ENCODE measurements at places on chromosomes 5 and 9. TPM values are rescaled to one million over a fixed set of nuclear protein-coding genes. Genes with fewer than 3 reads are reported as not detected.

The LECT2 gene
- not detected for total RNA-seq

The LURAP1L gene
- not detected for total RNA-seq

The C1QTNF2 gene
- total RNA-seq: not detected

The TDRD7 gene
- 4.1 TPM for total RNA-seq

The DIPK1B gene
- total RNA-seq: 0.10 TPM

The HINT1 gene
- 356 TPM for total RNA-seq

DNA sequence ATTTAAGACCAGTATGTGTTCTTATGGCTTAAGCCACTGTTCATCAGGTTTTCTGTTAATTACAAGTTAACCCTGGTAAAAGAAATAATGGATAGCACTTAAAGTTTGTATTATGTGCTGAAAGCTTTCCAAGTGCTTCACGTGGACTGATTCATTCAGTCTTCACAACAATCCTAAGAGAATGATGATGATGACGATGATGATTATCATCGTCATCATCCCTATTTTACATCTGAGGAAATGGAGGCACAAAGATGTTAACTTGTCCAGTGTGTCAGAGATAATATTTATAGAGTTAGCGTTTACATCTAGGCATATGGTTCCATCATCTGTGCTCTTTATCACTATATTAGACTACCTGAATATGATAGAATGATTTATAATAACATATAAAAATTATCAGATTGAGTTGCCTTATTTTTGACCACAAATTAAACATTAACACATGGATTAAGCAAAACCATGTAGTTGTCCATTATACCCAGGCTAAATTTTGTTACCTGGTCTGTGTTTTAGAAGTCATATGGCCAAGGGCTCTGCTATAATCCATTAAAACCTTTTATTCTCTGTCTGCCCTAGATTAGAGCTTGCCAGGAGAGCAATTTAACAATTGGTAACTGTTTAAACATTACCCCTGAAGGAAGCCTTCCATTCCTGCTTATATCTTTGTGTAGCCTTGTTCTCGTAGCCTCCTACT, 102.3 kb upstream of the MAP3K1 start:
- H3K4me3 ChIP-seq: no peak overlapping the region
- peaks cover 2% of the 10 kb centered on the region for H3K36me3 ChIP-seq
- no peak overlapping the region for H3K27ac ChIP-seq

DNA sequence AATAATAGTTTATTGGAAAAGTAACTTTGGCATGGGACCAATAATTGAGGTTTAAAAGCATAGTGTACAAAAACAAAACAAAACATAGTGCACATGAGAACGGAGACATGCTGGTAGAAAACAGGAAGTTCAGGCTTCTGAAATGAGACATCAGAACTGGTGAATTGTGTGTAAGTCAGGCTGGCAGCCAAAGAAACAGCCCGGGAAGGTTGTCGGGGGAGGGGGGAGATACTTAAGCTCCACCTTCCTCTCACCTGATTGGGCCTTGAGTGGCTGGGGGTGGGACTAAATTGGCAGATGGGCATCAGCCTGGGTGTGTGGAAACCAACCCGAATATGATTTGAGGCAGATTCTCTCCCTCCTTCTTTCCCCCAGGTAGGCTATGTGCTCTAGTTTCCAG, 256.3 kb downstream of the SMARCA2 start:
- H3K27me3 ChIP-seq: peaks cover 12% of the 10 kb centered on the region
- H3K4me1 ChIP-seq: no peaks in the 10 kb centered on the region
- no peak for DNase-seq
- H3K4me3 ChIP-seq: no peak overlapping the region

GRCh38 chr5:178136990-178137389, 6.2 kb downstream of the RMND5B start:
- H3K36me3 ChIP-seq: peaks cover 20% of the 10 kb centered on the region
- peaks cover 20% of the 10 kb centered on the region for H3K4me1 ChIP-seq
- no peak for DNase-seq

DNA sequence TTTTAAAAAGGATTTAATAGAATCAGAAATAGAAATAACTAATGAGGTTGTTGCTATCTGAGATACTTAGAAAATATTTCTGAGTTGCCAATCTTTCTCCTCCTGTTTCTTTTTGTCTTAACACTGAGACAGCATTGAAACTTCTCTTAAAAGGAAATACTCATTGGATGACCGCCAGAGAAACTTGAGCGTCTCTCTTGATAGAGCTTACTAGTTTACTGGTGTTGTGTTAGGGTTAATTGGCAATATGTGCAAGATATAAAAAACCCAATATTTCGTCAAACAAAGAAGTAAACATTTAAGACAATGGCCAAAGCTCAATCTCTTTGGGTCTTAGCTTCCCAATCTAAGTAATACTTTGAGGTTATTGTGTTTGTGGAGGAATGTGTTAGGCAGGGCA, 176.4 kb upstream of the CHD1 start:
- no peak for DNase-seq
- no peaks in the 10 kb centered on the region for H3K36me3 ChIP-seq
- no peaks in the 10 kb centered on the region for H3K4me1 ChIP-seq
- no peaks in the 10 kb centered on the region for H3K27me3 ChIP-seq
- H3K27ac ChIP-seq: no peak overlapping the region

DNA sequence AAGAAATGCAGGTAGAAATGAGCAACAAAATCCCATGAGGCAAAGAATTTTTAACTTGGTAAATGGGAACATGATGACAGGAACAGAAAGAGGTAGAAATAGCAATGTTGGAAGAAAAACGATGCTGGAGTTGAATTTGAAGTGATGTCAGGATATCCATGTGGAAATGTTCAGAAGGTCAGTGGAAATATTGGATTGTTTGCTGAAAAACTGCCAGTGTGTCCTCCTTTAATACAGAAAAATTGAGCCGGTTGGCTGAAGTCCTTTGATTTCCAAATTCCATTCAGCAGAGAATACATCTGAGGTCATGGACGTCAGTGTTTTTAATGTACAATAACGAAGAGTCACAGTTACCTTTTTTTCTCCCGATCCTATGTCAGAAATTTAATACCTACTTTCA, 110.0 kb upstream of the DMAC1 start:
- DNase-seq: no peak
- H3K4me1 ChIP-seq: peaks cover 7% of the 10 kb centered on the region
- H3K36me3 ChIP-seq: peaks cover 1% of the 10 kb centered on the region
- no peak overlapping the region for H3K27ac ChIP-seq
- no peak overlapping the region for H3K4me3 ChIP-seq

- H3K4me3 ChIP-seq: no peak overlapping the region
- no peaks in the 10 kb centered on the region for H3K36me3 ChIP-seq
- no peaks in the 10 kb centered on the region for H3K27me3 ChIP-seq
Observed at GRCh38 chr5:119022017-119022745, 33.8 kb upstream of the DTWD2 start.

GRCh38 chr5:130605234-130605633, 559.8 kb downstream of the HINT1 start:
- no peak overlapping the region for H3K27ac ChIP-seq
- no peak overlapping the region for H3K4me3 ChIP-seq
- H3K27me3 ChIP-seq: peaks cover 10% of the 10 kb centered on the region
- no peaks in the 10 kb centered on the region for H3K4me1 ChIP-seq
- H3K36me3 ChIP-seq: no peaks in the 10 kb centered on the region

DNA sequence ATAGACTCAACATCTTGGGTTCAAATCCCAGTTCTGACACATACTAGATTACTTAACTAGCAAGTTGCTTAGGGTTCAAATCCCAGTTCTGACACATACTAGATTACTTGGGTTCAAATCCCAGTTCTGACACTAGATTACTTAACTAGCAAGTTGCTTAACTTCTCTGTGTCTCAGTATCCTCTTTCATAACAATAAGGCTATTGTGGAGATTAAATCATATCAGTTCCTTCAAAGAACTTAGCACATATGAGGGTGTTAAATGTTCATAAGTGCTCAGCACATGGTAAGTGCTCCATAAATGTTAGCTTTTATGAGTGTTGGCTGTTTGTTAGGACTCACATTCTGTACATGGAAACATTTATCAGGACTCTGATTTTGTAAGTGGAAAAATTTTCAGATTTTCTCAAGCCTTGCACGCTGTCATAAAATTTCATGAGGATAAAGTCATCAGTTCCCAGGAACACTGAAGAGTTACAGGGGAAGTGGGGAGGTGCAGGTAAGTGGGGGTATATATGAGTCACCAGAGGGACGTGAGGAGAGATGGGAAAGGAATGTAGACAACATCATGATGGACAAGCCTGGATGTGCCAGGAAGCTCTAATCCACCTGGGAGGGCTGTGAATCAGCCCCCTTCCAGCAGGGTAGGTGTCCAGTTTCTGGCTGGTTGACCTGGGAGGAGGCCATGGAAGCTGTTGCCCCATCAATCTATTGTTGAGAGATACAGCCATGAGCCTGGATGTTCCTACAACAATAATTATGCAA, 532.2 kb upstream of the WWC1 start:
- no peaks in the 10 kb centered on the region for H3K4me1 ChIP-seq
- H3K27ac ChIP-seq: no peak overlapping the region
- no peak overlapping the region for H3K4me3 ChIP-seq
- no peak for DNase-seq

DNA sequence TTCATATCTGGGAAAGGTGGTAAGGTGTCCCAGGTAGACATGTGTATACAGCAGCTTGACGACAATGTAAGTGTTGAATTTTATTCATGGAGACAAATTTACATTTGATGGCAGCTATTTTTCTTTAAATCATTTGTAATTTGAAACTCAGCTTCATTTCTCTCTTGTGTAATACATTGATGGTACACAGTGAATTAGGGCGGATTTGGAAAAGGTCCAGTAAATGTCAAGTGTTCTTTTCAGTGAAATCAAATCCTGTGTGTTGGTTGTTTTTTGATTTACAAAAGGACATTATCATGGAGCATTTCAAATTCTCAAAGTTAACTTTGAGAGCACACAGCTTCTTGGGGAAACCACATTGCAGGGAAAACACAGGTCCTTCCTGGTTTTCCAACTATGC, 30.0 kb upstream of the PCSK1 start:
- DNase-seq: no peak
- H3K4me3 ChIP-seq: no peak overlapping the region
- H3K4me1 ChIP-seq: no peaks in the 10 kb centered on the region
- H3K27ac ChIP-seq: no peak overlapping the region
- H3K27me3 ChIP-seq: peaks cover 8% of the 10 kb centered on the region

DNA sequence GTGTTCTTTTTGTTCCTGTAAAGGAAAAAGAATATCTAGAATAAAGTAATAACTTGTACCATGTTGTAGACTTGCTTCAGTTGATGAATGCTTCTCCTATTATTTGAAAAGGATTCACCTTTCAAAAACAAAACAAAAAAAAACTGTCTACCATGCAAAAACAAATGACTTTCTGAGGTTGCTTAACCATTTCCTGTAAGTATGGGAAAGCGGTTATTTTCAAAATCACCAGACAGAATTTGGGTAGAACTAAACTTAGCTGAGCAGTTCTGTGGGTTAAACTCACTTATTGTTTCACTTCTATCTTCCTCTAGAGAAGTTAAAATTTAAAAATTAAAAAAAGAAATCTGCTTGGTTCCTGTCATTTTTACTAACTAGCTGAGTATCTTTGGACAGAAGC, 25.2 kb downstream of the LNPEP start:
- no peaks in the 10 kb centered on the region for H3K27me3 ChIP-seq
- no peak for DNase-seq
- peak overlapping the region; percentile 94 for H3K27ac ChIP-seq
- H3K36me3 ChIP-seq: peaks cover 35% of the 10 kb centered on the region
- no peak overlapping the region for H3K4me3 ChIP-seq

DNA sequence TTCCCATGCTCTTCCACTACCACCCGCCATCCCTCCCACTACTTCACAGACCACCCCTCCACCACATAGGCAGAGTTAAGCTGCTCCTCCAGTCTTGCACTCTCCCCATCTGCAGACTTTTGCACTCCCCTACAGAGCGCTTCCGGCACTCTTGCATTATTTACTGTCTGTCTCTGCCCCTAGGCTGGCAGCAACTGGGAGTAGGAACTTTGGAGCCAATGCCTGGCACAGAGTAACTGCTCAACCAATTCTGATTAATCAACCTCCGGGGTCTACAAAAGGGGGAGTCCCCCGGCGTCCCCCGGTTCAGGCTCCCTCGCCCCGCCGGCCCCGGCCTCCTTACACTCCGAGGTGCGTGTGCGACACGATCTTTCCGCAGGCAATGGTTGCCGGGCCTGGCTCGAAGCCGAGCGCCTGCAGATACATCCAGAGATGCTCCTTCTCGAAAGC, 498 bp downstream of the HAUS6 start:
- H3K27ac ChIP-seq: peak overlapping the region; percentile 97
- peak; percentile 50 for DNase-seq
- H3K4me1 ChIP-seq: peaks cover 25% of the 10 kb centered on the region
- H3K36me3 ChIP-seq: peaks cover 24% of the 10 kb centered on the region

GRCh38 chr5:58357121-58357520, 102.8 kb downstream of the PLK2 start:
- H3K27me3 ChIP-seq: no peaks in the 10 kb centered on the region
- no peaks in the 10 kb centered on the region for H3K36me3 ChIP-seq
- H3K4me3 ChIP-seq: no peak overlapping the region
- no peak for DNase-seq
- H3K27ac ChIP-seq: no peak overlapping the region

GRCh38 chr5:96628406-96628805, 33.8 kb upstream of the CAST start:
- H3K4me3 ChIP-seq: no peak overlapping the region
- H3K4me1 ChIP-seq: peaks cover 3% of the 10 kb centered on the region
- H3K36me3 ChIP-seq: no peaks in the 10 kb centered on the region
- DNase-seq: no peak

DNA sequence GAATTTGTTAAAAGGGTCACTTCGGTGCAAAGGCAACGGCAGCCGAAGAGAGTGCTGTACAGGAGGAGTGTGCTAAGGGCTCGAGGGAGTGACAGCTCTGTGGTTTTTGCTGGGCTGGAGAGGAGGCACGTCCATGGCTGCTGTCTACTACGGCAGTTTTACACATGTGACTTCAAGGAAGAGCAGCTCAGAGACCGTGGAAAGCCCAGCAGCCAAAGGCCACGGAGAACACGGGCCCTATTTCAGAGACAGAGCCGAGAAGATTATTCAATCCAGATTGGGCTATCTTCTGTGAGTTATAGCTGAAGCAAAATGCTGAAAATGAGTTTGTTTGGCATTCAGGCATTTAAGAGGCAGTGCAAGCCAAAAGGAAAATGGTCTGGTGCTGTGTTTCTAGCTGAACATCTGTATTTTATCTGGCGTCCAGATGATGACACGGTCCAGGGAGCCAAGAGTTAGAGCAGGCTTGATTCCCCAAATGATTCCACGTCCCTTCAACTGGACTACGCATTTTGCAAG, 96.4 kb downstream of the RFK start:
- H3K36me3 ChIP-seq: no peaks in the 10 kb centered on the region
- no peak overlapping the region for H3K4me3 ChIP-seq
- no peak for DNase-seq
- peaks cover 3% of the 10 kb centered on the region for H3K4me1 ChIP-seq
- no peaks in the 10 kb centered on the region for H3K27me3 ChIP-seq

GRCh38 chr9:35028341-35028740, 38.8 kb downstream of the DNAJB5 start:
- peaks cover 3% of the 10 kb centered on the region for H3K4me1 ChIP-seq
- no peak overlapping the region for H3K27ac ChIP-seq
- H3K36me3 ChIP-seq: peaks cover 8% of the 10 kb centered on the region
- no peaks in the 10 kb centered on the region for H3K27me3 ChIP-seq
- H3K4me3 ChIP-seq: no peak overlapping the region

Data from activated naive CD8-positive, alpha-beta T cell treated with anti-CD3 and anti-CD28 coated beads for 36 hours (primary cell).